ENCODE measurements at places on chromosomes 2 and 18. TPM values are rescaled to one million over a fixed set of nuclear protein-coding genes. Genes with fewer than 3 reads are reported as not detected.

DNA sequence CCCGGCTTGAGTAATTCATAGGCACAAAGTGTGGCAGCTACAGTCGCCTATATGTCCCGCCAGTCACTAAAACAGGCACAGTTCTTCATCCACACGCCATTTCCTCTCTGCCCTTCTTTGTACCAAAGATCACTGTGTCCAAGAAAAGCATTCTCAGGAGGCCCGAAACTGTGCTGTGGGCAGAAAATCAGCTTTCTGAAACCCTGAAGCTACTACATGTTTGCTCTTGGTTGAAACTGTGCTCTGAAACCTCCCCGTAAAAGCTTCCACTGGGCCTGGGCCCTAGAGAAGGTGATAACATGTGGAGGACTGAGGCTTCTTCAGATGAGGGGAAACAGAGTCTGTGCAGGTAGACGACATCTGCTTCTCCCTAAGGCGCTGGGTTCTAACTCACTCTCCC, 75.6 kb upstream of the ID2 start:
- H3K36me3 ChIP-seq: no peaks in the 10 kb centered on the region
- H3K27me3 ChIP-seq: no peaks in the 10 kb centered on the region
- H3K4me1 ChIP-seq: peaks cover 27% of the 10 kb centered on the region
- DNase-seq: no peak
- no peak overlapping the region for H3K4me3 ChIP-seq

DNA sequence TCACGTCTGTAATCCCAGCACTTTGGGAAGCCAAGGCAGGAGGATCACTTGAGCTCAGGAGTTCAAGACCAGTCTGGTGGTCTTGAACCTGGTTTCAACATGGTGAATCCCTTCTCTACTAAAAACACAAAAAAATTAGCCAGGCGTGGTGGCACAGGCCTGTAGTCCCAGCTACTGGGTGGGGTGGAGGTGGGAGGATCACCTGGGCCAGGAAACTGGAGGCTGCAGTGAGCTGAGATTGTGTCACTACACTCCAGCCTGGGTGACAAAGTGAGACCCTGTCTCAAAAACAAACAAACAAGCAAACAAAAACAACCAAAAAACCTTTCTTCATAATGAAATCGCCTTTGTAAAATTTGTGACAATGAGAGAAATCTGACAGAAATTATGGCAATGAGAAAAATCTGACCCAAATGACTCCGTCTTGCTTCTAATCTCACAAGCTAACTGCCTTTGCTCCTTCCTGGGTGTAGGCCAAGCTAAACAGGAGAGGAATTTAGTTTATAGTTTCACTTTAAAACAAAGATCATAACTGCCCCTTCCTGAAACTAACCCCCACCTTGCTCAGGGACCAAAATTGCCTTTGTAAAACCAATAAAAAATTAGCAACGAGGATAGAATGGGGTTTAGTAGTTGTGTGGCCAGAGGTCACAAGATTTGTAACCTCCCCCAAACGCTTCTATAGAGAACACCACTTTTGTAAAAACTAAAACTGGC, 60.7 kb upstream of the KIF5C start:
- no peaks in the 10 kb centered on the region for H3K27me3 ChIP-seq
- H3K36me3 ChIP-seq: no peaks in the 10 kb centered on the region
- H3K4me3 ChIP-seq: no peak overlapping the region
- no peaks in the 10 kb centered on the region for H3K4me1 ChIP-seq
- H3K27ac ChIP-seq: no peak overlapping the region

DNA sequence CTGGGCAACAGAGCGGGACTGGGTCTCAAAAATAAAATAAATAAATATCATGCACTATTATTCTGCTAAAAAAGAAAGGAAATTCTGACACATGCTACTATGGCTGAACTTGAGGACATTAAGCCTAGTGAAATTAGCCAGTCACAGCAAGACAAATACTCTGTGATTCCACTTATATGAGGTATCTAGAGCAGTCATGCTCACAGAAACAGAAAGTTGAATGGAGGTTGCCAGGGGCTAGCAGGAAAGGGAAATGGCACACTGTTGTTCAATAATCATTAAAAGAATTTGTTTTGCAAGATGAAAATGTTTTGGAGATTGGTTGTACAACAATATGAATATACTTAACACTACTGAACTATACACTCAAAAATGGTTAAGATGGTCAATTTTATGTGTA, 60.8 kb downstream of the NCKAP1 start:
- H3K4me3 ChIP-seq: no peak overlapping the region
- no peak overlapping the region for H3K27ac ChIP-seq
- H3K27me3 ChIP-seq: no peaks in the 10 kb centered on the region
- H3K4me1 ChIP-seq: no peaks in the 10 kb centered on the region
- H3K36me3 ChIP-seq: peaks cover 28% of the 10 kb centered on the region
- DNase-seq: no peak

- no peak overlapping the region for H3K27ac ChIP-seq
- no peak overlapping the region for H3K4me3 ChIP-seq
- no peaks in the 10 kb centered on the region for H3K27me3 ChIP-seq
- no peak for DNase-seq
- H3K4me1 ChIP-seq: no peaks in the 10 kb centered on the region
These were observed 3.0 kb downstream of the CD8A start for GRCh38 chr2:86787736-86788135.

DNA sequence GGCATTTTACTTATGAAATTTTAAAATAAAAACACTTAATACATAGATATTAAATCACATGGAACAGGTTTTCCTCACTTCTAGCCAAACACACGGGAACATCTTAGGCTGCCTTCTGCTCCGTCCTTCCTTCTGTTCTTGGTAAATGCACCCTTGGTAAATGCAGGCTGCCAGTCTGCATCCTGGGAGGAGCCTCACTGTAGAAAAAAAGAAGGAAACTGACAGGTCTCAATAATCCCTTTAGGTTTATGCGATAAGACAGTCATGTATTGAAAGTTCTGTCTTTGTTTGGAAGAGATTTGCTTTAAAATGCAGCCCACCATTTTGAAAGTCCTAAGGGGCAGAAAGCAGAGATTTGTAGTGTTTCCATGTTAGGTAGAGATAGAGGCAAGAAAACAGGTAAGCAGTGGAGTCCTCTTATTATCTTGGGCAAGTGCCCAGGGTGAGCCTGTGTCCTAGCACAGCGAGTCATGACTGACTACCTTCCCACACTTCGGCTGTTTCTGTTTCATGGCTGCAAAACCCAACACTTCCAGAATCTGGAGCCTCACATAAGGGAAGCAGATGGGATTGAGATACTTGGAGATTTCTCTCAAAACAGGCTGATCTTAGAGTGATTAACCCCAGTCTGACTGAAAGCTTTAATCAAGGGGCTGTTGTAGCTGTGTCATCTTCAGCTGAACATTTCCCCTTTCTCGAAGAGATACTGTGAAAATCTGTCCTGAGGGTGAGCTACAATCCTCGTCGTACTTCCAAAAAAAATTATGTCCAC, 131.4 kb upstream of the MAP3K20 start:
- no peaks in the 10 kb centered on the region for H3K4me1 ChIP-seq

DNA sequence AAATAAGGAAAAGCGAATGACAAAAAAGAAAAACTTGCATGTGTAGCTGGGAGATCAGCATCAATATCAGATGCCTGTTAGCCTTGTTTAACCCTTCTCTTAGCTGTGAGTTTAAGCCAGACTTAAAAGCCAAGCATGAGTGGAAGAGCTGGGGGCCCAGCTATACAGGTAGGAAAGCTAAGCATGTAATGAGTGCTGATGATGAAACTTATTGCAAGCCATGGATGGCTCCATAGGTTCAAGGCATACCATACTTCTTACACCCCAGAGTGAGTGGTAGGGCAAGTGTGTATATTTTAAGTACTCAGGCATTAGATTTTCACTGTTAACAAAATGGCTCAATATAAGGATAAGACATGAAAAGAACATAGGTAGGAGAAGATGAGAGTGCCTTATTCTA, 28.0 kb downstream of the RBBP8 start:
- no peak overlapping the region for H3K4me3 ChIP-seq
- no peaks in the 10 kb centered on the region for H3K4me1 ChIP-seq
- no peaks in the 10 kb centered on the region for H3K27me3 ChIP-seq
- DNase-seq: no peak
- H3K27ac ChIP-seq: no peak overlapping the region

DNA sequence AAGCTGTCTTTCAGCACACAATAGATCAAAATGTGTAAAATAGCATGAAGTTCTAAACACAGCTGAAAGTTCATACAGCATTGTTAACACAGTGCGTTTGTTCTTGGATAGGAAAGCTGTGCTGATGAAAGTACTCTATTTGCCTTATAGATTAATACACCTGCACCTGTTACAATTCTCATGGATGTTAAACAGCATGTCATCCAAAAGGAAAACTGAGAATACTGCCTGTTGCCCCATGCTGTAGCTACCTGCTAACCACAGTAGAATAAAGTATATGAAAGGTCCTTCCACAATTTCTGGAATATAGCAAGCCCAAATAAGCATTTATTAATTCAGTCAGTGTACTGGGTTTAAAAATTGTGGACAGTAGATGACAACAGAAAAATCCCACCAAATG, 166.7 kb upstream of the DTNA start:
- H3K4me3 ChIP-seq: no peak overlapping the region
- H3K36me3 ChIP-seq: no peaks in the 10 kb centered on the region
- no peak overlapping the region for H3K27ac ChIP-seq
- H3K27me3 ChIP-seq: 0 out of 2 replicates have a peak, but pooled peaks cover under 1% of the 10 kb centered on the region
- DNase-seq: no peak
- no peaks in the 10 kb centered on the region for H3K4me1 ChIP-seq

DNA sequence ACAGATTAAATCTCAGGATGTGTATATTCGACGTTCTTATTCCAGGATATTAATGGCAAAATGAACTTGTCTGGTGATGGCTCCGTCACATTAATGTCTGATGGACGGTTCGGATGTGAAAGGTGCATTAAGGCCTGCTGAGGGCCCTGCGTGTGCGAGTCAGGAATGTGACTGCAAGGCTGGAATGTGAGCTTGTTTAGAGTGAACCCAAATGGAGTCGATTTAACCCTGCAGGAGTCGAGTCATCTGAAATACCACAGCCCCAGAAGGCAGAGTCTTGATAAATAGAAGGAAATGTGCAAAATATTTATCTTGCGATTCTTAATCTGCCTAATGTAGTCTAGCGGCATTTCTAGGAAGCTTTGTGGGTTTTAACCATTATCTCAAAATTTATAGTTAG, 44.3 kb downstream of the RDH14 start:
- H3K4me1 ChIP-seq: no peaks in the 10 kb centered on the region
- H3K27me3 ChIP-seq: peaks cover 16% of the 10 kb centered on the region
- no peaks in the 10 kb centered on the region for H3K36me3 ChIP-seq

DNA sequence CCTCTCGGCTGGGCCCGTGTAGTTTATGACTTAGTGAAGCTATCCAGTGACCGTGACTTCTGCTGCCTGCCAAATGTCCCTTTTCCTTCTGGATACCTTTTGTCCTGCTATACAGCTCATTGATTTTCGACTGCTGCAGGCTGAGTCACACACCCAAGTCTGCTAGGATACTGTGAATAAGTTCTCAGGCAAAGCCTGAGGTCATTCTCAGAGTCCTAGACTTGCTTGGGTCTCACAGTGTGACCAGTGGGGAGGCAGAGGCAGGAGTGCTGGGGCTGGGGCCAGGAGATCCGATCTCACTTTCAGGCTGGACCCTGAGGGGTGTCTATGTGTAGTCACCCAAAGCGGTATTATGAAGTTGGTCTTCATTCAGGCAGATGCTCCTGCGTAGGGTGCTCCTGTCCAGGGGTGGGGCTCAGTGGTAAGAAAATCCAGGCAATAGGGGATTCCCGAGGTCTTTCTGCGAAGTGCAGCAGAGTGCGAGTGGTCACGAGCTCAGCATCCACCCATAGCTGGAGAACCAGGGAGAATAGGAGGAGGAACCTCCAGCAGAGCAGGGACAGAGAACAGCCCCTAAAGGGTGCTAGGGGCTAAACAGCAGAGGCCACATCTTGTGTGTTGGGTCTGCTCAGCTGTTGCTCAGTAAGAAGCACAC, 268.6 kb upstream of the NCKAP5 start:
- no peak for DNase-seq
- H3K27ac ChIP-seq: no peak overlapping the region
- H3K4me1 ChIP-seq: no peaks in the 10 kb centered on the region
- no peak overlapping the region for H3K4me3 ChIP-seq
- no peaks in the 10 kb centered on the region for H3K27me3 ChIP-seq
- H3K36me3 ChIP-seq: no peaks in the 10 kb centered on the region

Gene LIMS3
- total RNA-seq: 1.1 TPM

Gene LIMS4
- 1.1 TPM for total RNA-seq

Gene DES
- total RNA-seq: 4.2 TPM

Gene NLRC4
- not detected for total RNA-seq

Gene ARMC9
- total RNA-seq: 16.4 TPM

Measured in HCT116 (cell line).